ENCODE measurements at places on chromosomes 7 and 10.

GRCh38 chr10:56095506-56096225, 265.4 kb downstream of the ZWINT start:
- no peak for DNase-seq

DNA sequence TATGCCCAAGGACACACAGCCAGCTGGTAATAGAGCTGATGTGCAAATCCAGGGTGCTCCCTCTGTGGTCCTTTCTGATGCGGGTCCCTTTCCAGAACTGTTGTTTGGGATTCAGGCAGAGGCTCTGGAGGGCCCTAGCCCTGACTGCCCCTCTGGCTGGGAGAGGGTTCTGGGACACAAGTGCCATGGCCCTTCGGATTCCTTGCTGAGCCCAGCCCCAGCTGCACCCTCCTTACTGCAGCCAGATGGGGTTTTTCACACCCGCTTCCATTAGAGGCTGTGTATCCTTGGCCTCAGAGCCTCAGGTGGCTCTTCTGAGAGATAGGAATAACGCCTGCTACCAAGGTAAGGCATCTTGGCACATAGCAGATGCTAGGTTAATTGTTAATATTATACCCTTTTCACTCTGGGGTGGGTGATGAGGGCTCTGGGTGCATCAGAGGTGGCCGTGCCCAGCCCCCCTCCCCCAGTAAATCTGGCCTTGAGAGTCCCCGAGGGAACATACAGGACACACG, 89.8 kb upstream of the LRRC4 start:
- DNase-seq = no peak

DNA sequence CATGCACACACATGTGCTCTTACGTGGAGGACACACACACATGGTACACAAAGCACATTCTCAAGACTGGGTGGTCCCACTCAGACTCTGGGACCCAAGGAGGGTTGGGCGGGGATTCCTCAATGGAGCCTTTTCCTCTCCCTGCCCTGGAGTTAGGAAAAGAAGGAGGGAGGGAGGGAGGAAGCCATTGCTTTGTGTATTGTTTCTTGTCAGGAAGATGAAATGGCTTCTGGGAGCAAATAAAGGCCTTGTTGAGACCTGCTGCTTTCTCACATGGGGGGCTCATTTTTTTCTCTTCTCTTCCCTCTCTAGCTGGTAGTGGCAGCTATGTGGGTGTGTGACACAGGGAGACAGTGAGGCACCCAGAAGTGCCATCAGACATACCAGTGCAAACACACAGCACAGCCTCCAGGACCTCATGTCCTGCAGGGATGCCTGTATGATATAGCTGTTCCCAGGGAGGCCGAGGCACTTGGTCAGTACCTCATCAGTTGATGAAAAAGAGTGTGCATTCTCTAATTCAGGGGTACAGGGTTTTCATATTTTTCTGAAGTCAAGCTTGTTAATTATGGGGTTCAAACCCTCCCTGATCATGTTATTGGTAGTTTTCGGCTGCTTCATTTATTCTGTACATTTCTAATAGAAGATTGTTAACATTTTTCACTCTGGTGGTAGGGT, 5.7 kb downstream of the AQP1 start:
- no peak for DNase-seq

DNA sequence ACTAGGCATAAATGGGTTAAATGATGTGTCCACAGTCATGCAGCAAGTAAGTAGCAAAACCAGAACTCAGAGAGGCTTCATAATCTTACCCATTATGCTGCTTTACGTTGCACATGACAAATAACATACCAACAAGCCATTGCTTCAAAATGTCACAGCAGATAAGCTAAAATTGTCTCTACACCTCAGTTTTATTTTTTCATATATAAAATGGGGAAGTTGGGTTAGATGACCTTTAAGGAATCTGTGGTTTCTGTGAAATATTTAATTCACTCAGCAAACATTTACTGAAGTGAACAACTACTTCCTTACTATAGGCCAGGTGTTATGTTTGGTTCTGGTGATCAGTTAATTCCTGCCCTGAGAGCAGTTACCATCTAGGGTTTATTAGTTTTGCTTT, 2.2 kb upstream of the ASCC1 start:
- no peak for DNase-seq

DNA sequence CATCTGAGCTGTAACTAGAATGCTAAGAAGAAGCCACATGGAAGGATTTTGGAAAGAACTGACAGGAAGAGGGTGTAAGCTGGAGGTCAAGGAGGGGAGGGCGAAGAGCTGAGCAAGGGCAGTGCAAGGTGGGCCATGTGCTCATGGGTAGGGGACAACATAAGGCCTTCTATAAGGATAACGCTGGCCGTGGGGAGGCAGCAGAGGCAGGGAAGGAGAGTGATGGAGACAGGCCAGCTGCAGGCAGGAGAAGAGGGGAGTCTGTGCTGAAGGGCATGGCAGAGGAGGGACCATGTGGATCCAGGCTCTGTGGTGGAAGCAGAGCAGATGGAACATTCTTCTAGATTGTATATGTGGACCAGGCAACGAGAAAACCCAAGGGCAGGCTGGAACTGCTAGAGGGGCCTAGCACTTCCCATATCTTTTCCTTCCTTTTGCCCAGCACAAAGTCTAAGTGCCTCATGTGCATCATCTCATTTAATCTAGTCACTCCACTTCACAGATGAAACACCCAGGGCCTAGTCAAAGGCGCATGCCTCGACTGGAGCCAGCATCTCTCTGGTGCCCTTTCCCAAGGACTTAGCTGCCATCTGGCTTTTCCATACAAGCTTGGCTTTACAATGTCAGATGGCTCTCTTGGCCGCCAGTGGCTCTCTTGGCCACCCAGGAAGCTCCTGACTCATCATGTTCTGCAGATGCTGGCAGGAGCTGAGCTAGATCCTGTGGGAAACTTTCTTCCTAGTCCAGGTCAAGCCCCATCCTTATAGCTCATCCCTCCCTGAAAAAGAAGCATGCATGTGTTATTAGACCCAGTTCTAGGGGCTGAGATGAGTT, 6.6 kb downstream of the LRRC18 start:
- DNase-seq = no peak

- DNase-seq = no peak
These were observed 48.2 kb downstream of the GSAP start for GRCh38 chr7:77367976-77368375.

- no peak for DNase-seq
These were observed 12.1 kb upstream of the STK17A start for GRCh38 chr7:43570688-43571365.

Data from left ventricle myocardium inferior (tissue), 1 donor.